ENCODE measurements at places on chromosomes 2 and 18.

DNA sequence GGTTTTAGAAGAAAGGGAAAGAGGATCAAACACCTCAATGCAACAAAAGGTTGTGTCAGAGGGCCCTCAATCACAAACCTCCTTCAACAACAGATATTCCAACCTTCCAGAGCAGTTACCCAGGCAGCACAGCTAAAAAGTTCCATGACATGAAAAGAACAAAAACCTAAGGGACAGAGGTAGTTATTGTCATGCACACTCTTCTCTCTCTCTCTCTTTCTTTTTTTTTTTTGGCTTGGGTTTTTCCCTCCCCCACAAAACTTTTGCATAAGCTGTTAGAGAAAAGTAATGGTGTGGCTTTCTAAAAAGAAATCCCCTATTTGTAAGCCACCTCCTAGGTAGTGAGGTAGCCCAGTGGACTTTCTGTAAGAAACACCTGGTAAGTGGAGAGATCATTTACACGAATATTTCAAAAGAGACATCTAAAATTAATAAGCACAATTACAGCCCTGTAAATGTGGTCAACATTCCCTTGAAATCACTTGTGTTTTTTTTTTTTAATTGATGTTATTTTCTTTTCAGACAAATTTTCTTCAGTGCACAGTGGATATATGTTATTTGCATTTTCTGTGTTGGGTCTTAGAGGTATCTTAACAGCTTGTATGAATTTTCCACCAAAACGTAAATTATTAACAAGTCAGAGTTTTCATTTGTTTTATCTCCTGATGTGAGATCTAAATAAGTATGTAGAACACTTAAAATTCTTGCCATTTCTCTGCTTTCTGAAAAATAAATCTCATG, 48.4 kb downstream of the ZEB2 start:
- no peak for DNase-seq

DNA sequence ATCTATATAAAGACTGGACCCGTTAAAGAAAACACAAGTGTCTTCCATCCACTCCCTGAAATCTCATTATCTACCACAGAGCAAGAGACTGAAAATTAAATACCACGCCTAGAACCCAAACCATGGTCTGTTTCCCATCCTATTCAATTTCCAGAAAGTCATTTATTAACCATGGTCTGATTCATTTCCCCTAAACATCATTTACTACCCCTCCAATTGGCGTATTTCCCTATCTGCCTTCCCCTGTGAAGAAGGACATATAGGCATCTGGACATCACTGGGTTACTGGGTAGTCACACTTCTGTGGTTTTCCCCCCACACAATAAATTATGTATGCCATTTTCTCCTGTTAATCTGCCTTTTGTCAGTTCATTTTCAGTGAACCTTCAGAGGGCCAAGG, 30.8 kb downstream of the CCDC93 start:
- no peak for DNase-seq

GRCh38 chr2:226877491-226877890, 41.6 kb downstream of the RHBDD1 start:
- DNase-seq: no peak

GRCh38 chr2:10305254-10305635, 2.5 kb downstream of the HPCAL1 start:
- no peak for DNase-seq

- DNase-seq: no peak
Observed at GRCh38 chr2:8234757-8235374, 447.0 kb upstream of the ID2 start.
